Daoy (cell line): ENCODE measurements at places on chromosomes 2 and 18. TPM values are rescaled to one million over a fixed set of nuclear protein-coding genes. Genes with fewer than 3 reads are reported as not detected.

DNA sequence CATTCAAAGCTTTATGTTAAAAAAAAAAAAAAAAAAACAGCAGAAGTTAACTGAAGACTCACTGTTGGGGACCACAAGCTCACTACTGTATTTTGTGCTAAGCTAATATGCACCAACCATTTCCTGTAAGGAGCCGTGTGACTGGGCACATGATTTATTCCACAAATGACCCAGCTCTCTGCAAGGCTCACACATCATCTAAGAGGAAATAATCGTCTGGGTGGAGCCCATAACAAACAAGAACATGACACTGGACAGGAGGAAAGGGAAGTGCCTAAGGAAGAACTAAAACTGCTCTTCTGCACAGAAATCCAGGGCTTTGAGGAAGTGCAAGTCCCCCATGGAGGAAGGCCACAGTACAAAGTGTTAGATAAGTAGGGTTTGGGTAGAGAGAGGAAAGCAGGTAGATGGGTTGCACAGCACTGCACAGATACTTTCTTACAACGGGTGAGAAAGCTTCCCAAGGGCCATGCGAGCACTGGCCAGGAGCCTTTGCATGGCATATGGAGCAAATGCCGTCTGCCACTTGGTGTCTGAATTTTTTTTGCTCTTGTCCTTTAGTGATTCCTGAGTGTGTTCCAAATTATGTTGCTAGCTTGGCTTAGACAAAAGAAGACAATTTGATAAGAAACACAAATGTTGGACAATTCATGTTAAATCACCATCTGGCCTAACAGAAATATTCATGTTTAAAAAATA, 24.4 kb downstream of the NFE2L2 start:
- DNase-seq: peak; percentile 59

- no peak for DNase-seq
These were observed 159.8 kb downstream of the DDX1 start for GRCh38 chr2:15751477-15751876.

DNA sequence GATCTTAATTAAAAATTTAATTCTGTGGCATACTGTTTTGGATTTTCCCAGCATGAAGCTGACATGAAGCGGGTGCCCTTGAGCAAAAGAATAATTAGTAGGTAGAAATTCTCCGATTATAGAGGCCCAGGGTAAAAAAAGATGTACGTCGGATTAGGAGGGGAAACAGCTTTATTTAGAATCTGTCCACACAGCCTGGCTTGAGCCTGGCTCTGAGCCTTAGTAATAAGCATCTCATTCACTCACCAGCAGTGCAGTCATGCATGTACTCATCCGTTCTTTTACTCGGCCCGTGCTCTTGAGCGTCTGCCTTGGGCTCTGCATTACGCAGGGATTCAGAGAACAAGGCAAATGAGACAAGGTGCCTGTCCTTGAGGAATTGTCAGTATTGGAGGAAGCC, 219.3 kb downstream of the AGAP1 start:
- no peak for DNase-seq

DNA sequence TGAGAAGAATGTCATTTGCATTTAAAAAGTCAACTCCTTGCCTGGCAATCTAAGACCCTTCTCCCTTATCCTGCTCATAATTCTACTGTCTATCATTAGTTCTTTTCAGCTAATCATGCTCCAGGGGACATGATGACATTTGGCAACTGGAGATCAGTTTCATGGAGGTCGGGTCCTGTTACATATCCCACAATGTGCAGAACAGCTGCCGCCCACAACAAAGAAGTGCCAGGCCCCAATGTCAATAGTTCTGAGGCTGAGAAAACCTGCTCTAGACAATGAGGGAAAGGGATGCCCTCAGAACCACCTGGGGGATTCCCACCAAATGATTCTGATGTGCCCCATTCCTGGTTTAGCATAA, 53.4 kb upstream of the IL1RL1 start:
- peak; percentile 25 for DNase-seq

DNA sequence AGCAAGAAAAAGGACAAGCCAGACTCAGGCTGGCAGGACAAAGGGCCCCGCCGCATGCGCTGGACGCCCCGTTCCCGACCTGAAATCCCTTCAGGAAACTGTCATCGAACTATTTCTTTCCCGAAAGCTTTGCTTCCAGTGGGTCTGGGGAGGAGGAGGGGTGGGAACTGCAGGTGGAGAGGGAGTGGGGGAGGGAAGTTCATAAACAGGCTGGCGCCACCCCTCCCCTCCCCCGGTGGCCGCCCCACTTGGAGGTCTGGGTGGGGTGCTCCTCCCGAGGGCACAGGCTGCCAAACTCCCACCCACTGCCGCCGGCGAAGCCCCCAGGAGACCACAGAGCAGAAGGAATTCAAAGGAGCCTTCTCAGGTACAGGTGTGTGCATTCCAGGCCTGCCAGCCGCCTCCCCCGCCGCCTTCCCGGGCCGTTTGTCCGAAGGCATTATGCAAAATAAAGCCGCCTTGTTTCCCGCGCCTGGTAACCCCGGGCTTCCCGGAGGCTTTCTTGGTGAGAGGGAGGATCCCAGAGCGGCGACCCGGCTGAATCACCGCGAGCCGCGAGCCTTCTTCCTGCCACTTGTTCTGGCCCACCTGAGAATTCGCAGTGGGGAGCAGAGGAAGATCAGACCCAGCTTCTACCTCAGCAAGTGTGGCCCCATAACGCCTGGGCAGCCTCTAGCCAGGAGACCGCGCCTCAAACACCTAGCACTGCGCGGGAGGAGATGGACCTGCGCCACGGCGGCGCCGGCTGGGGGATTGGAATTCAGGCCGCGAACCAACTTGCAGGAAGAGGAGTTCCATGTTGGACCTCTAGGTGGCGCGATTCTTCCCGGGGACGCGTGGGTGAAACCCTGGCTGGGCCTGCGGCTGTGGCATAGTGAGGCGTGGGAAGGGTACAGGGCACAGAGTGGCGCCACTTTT, 101.9 kb downstream of the FOXI3 start:
- DNase-seq: peak; percentile 73

GRCh38 chr2:239769554-239770245, 255.4 kb downstream of the NDUFA10 start:
- no peak for DNase-seq

DNA sequence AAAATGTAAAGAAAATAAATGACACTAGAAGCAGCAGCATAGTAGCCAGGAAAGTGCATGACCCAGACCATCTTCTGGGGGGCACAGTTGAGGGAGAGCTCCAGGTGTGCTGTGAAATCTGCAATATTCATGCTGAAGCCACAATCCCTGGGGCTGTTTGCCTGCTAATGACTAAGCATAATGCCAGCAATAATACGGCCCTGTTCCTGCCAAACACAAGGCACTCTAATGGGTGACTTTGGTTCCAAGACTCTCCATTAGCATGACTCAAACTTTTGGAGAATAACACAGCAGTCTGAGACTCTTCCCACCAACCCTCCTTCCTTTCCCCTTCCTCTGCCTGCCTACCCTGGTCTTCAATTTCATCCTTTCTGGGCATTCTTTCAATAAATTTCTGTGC, 77.9 kb upstream of the DOCK10 start:
- peak; percentile 77 for DNase-seq

DNA sequence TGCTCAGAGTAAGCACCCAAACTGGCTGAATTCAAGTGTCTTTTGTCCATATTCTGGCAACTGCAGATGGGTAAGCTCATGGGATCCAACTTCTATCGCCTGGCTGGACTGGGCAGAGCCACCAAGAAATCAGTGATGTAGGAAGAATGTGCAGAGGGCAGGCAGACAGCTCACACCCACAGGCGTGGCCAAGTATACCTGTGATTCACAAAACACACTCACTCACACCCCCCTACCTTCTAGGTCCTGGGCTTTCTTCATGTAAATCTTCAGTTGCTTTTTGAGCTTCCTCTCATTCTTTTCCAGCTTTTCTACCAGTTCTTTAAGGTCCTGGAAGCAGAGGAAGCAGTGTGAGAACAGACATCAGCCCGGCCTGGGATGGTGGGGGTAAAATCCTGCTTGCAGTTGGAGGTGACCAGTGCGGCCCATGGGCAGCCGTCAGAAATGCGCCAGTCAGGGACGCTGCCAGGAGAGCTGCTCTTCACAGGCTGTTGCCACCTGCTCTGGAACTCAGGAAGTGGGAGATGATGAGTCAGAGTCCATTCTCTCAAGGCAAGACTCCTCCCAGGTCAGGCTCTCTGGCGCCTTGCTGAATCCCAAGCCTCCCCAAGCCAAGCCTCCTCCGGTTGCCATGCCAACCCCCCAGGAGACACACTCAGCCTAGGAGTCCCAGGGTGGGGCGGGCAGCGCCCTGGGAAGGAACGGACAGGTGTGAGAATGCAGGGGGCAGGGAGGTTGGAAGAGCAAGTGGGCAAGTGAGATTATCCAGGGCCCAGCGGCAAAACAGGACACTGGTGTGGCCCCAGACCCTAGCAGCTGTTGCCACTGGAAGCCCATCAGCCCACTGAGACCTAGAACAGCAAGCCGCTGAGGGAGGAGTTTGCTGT, 36.2 kb upstream of the ACAA2 start:
- DNase-seq: peak; percentile 94

DNA sequence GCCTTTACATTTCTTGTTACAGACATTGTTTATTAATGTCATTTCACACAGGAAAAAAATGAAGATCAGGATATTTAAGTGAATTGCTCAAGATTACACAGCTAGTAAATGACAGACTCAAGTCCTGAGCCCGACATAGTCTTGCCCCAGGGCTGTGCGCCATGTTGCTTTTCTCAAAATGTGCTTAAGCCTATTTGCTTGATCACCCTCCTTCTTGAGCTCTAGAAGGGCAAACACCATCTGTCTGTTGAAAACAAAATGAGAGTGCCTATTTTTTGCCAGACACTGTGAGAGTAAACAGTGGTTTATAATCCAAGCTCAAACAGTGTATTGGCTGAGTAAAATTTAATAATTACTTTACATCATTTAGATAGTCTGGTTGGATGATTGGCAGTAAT, 34.8 kb upstream of the HNMT start:
- no peak for DNase-seq

GRCh38 chr2:220053919-220054318, 426.5 kb downstream of the SLC4A3 start:
- DNase-seq: no peak

DNA sequence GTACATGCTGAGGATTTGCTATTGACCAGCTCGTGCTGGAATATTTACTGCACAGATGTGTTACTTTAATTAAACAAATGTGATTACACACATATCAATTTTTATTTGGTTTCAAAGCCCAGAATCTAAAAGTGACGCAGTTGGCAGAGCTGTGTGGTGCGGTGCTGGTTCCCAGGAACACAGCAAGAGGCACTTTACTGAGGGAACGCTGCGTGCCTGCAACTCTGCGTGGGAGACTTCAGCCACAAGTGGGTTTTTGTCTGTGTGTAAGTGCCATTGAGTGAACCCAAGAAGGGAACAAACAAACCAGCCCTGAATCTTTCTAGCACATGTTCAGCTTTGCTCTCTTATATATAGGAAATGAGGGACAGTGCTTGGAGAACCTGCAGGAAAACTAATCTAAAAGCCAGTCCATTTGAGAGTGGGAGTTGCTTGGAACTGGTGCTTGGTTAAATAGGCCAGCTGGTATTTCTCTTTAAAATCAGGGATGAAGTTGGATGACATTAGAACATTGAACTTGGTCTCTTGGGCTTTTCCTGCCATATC, 196.6 kb upstream of the CELF4 start:
- DNase-seq: no peak

GRCh38 chr2:43611987-43612894, 16.4 kb upstream of the THADA start:
- peak; percentile 67 for DNase-seq

- no peak for DNase-seq
These were observed 468.0 kb upstream of the SPHKAP start for GRCh38 chr2:228649447-228649846.

GRCh38 chr2:206159346-206160124, at the start of the genes EEF1B2 and NDUFS1:
Gene EEF1B2, plus strand, starts transcription at chr2:206159895. Its CDS starts 85 bp downstream, at chr2:206159980.
Gene NDUFS1, minus strand, starts transcription at chr2:206159444. Its CDS starts 5,766 bp downstream, at chr2:206153678.
- peak; percentile 98 for DNase-seq

DNA sequence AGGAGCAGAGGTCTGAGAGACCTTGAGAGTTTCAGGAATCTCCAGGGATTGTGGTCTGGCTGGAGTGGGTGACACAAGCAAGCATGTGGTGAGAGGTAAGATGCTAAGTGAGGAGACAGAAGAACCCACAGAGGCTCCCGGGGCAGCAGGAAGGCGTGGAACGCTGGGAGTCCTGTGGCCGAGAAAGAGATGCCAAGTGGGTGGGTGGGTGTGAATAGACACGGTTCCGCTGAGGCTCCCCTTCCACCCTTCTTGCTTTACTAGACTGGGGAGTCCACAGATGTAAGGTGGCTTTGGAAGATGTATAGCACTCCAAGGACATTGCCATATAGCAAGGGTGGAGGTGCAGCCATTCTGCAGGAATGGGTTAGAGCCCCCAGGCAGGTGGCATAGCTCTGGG, 4.2 kb downstream of the TEX51 start:
- DNase-seq: no peak

DNA sequence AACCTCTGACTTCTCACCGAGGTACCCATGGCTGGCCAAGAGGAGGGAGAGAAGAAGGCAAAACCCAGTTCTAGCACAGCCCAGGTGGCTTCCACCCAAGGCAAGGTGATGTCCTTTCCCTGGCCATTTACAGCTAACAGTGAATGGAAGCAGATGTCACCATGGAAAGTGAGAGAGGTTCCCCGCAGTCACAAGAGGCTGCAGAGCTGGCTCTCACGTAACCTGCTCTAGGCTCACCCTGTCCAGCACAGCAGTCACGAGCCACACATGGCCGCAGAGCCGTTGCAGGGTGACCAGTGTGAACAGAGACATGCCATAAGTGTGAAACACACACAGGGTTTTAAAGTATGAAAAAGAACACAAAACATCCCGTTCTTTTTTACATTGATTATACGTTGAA, 169.4 kb downstream of the TNS1 start:
- DNase-seq: no peak

GRCh38 chr2:74881176-74881575, 47.2 kb downstream of the HK2 start:
- no peak for DNase-seq

DNA sequence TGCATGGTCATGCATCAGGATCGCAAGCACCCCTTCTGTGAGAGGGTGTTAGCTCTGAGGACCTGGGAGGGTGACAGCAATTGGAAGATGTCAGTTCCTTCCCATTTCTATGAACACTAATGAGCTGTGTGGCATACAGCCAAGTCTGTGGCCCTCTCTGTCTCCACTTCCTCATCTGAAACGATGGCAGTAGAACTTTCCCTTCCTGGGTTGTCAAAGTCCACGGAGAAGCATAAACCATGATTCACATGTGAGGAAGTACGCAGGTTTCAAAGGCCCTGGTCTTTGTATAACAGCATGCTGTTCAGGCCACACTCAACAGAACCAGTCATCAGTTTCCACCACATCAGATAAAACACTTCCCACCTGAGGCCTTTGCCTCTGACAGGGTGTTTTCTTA, 167.4 kb upstream of the RAB6C start:
- no peak for DNase-seq

Gene FOXI3
- total RNA-seq: 0.18 and 0.23 TPM in 2 replicates

Gene TCF4
- total RNA-seq: 11.0 and 24.1 TPM in 2 replicates

Gene SNORC
- total RNA-seq: 0.29 and 0.30 TPM in 2 replicates

Gene CXCR2
- not detected in 2 replicates for total RNA-seq

Gene TRIM43
- total RNA-seq: not detected in 2 replicates

Gene CTIF
- total RNA-seq: 3.6 and 8.2 TPM in 2 replicates

Gene STARD7
- 176 and 199 TPM in 2 replicates for total RNA-seq

Gene CCDC121
- 0.74 and 1.5 TPM in 2 replicates for total RNA-seq

Gene UCN
- 0.11 TPM in 1 of 2 replicates, not detected in the other for total RNA-seq

Gene SMAD7
- 27.6 and 39.4 TPM in 2 replicates for total RNA-seq

Gene GPC1
- 9.7 and 20.1 TPM in 2 replicates for total RNA-seq
